ENCODE measurements at places on chromosomes 4 and X.

GRCh38 chr4:105741548-105741947 is 33.0 kb downstream of the GSTCD start:
- no peak for DNase-seq

DNA sequence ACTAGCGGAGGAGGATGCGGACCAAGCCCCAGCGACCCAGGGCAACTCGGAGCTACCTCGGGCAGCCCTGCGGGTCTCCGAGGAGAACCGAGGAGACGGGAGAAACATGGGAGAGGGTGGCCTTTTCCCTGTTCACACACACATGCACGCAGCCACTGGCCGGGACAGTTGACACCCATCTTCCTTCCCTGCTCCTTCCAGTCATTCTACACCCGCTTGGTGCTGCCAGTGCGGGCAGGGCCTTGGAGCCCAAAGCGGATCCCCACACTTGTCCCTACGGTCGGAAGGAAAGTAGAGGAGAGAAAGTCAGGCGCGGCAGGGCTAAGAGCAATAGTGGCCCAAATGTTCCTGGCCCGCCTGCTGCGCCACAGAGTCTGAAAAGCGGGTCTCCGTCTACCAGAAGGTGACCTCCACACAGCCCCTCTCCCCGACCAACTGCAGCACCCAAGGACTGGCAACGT is 1.1 kb upstream of the PPP3CA start:
- DNase-seq: peak; percentile 46

GRCh38 chrX:68794461-68794860 is 34.4 kb upstream of the EFNB1 start:
- no peak for DNase-seq

GRCh38 chrX:10618961-10619360 is 1.4 kb downstream of the MID1 start:
- DNase-seq: no peak

GRCh38 chrX:531611-531936 is 99.0 kb upstream of the SHOX start:
- no peak for DNase-seq

GRCh38 chr4:108045687-108046024 is 56.0 kb downstream of the HADH start:
- DNase-seq: peak; percentile 53

DNA sequence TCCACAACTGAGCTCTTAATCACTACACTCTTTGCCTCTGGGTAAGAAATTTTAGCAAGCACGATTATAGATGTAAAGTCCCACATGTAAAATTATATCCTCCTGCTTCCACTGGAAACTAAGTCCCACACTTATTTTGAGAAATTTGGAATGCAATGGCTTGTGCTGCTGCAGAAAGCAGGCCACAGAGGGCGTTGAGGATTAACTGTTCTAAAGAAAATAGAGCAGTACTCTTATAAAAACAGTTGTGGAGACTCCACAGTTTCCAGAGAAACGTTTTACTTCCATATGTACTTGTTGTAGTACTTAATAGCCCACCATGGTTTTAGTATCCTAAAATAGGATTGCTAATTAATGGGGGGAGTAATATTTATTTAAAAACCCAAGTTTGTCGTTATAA is 1.7 kb upstream of the CENPC start:
- no peak for DNase-seq

GRCh38 chr4:31613946-31614623 is 893.9 kb downstream of the PCDH7 start:
- no peak for DNase-seq

DNA sequence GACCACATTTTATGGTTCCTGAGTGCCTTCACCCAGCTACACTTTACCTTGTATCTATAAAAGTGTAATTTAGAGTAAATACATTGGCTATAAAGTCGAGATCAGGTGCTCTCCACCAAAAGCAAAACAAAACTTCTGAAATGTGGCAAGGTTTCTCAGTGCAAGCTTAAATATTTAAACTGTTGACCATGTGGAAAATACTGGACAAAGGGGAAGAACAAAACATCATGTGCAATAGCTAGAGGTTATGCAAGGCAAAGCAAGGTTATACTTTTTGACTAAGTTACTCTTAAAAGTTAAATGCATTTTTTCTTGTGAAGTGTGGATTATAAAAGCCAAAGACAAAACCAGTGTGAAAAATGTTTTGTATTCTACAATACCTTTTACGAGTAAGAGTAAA is 55.9 kb downstream of the UGT2A2 start:
- no peak for DNase-seq

DNA sequence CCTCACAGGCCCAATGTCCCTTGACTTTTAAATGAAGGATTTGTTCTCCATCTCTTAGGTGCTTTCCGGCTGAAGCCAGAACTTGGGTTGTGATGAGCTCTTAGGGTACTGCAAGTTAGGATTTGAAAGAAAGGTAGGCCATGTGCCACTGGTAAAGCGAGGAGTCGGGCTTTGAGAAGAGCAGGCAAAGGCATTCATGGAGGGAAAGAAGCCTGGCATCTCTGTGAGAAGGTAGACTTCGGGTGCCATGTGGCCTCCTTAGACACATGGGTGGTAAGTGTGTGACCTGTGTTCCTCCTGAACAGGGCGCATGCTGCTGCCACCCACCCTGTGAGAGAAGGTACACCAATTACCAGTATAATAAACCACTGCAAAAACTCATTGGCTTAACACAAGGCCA is 102.9 kb downstream of the GATB start:
- no peak for DNase-seq

GRCh38 chr4:147825451-147826287 is 93.8 kb downstream of the ARHGAP10 start:
- DNase-seq: peak; percentile 67

DNA sequence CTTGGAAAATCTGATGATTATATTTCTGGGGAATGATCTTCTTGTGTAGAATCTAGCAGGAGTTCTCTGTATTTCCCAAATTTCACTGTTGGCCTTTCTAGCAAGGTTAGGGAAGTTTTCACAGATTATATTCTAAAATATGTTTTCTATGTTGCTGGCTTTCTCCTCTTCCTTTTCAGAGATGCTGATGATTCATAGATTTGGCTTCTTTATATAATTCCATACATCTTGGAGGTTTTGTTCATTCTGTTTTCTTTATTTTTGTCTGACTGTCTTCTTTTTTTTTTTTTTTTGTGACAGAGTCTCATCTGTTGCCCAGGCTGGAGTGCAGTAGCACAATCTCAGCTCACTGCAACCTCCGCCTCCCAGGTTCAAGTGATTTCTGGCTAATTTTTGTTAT is 957.9 kb upstream of the SLIT2 start:
- DNase-seq: no peak

GRCh38 chr4:168812806-168813205 is 197.2 kb downstream of the CBR4 start:
- DNase-seq: no peak

DNA sequence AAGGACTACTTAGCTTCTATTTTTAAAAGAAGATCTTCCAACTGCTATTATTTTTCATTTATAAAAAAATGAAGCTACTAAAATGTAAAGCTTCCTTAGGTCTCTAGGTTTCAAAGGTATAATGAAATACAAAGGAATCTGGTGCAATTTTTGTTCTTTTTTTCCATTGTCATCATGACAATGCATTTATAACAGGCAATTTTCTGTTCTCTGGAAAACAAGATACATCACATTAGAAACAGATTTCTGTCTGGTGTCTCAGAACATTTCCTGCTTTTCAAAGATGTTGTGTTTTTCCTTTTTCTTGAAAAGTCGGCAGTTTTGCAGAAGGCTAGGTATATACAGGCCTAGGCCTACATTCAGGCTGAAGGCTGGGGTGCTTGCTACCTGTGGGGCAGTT is 63.6 kb upstream of the ATP8A1 start:
- DNase-seq: no peak

DNA sequence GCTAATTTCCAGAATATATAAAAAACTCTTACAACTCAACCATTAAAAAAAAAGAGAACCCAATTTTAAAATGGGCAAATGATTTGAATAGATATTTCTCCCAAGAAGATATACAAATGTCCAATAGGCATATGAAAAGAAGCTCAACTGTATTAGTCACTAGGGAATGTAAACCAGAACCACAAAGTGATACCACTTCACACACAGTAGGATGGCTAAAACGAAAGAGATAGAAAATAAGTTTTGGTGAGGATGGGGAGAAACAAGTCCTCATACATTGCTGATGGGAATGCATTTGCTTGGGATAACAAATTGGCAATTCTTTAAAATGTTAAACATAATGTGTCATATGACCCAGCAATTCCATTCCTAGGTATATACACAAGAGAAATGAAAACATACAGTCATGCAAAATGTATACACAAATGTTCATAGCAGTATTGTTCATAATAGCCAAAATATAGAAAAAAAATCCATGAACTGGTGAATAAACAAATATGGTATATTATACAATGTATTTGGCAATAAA is 5.7 kb downstream of the TCEAL3 start:
- DNase-seq: no peak

GRCh38 chrX:153928846-153929245 is 2.8 kb upstream of the ARHGAP4 start:
- no peak for DNase-seq

GRCh38 chr4:98521486-98521885 is 136.9 kb downstream of the TSPAN5 start:
- no peak for DNase-seq

DNA sequence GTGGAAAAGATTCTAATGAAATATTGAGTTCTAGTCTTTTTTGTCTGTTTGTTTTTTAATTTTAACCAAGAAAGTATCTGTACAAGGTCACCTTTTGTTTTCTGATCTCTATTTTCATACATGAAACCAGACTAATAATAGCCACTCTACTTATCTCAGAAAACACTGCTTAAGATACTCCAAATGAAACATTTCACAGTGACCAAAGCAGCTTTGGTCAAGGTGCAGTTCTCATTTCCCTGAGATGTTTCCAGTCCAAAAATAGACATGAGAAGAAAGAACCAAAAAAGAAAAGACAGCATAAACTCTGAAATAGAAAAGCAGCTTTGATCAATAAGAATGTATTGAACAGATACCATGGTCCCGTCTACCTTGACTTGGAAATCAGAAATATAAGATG is 782.8 kb downstream of the RAB28 start:
- DNase-seq: no peak

DNA sequence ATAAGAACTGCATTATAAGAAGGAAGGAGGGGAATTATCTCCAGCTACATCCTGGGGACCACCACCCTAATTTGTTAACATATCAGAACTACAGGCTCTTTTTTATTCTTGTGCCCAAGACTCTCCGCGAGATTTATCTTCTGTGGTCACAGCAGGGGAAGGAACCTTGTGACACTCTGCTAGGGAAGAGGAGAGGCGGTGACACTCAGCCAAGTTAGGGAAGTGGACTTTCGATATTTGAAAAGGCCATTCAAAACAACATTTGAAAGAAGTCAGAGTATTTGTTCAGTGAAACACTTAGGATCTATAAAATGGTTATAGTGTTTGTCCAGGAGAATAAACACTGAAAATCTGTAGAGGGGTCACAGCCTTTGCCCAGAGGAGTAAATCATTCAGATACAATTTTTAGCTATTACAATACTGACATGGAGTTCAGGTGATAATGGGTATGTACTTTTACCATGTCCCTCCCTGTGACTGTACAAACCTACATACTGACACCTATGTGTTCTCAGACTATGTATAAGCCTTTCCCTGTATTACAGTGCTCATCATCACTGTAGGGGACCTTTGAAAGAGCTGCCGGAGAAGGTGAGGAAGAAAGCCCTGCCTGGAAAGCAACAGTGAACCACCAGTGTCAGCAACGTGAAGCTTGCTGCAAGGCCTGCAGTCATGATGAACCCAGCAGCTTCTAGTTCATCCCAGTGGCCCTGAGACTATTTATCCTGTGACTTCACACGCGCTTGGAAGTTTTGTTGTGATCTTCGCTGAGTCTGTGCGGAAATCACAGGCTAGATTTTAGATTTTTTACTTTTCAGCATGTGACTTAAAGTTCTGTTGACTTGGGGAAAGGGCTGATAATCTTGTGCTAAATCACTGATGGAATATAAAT is 8.5 kb upstream of the PTTG2 start:
- DNase-seq: no peak

- no peak for DNase-seq
Observed at GRCh38 chrX:130887376-130887775, 15.6 kb downstream of the ENOX2 start.

DNA sequence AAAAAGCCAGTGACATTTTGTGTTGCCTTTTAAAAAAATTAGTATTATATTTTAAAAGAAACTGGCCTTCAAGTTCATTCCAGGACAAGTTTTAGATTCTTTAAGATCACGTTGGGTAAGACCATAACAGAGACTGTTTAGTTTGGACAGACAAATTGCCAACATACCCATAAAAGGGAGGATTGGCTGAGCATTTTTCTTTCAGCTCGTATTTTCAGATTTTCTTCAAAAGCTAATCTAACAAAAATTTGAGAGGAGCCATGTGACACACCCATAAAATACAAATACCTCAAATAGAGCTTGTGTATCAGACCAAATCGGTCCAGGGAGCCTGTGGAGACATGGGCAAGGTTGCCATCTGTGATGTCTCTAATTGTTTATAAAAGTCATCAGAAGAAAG is 74.6 kb upstream of the C1QTNF7 start:
- no peak for DNase-seq

GRCh38 chrX:107154787-107155620 is 36.4 kb upstream of the RBM41 start:
- DNase-seq: no peak

GRCh38 chrX:101708163-101708562 is 48.5 kb upstream of the ARMCX2 start:
- DNase-seq: no peak

DNA sequence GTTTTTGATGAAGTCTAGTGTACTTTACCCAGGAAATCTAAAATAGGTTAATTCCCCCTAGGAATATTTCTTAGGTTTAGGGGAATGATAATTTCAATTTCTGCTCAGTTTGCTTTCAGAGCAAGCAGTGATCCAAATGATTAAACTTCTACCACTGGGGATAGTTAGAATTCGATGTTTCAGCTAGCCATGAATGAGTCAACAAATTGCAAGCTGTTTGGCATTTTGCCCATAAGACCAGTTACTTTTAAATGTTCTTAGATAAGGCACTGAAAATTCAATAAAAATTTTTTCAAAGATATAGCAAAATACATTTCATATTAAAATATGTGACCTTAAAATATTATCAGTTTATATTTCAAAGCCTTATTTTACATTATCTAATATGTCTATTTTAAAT is 993.6 kb downstream of the ARAP2 start:
- no peak for DNase-seq

Data from ureter (tissue), 1 donor.